DMS53 (cell line): ENCODE measurements at places on chromosomes 2 and 18.

DNA sequence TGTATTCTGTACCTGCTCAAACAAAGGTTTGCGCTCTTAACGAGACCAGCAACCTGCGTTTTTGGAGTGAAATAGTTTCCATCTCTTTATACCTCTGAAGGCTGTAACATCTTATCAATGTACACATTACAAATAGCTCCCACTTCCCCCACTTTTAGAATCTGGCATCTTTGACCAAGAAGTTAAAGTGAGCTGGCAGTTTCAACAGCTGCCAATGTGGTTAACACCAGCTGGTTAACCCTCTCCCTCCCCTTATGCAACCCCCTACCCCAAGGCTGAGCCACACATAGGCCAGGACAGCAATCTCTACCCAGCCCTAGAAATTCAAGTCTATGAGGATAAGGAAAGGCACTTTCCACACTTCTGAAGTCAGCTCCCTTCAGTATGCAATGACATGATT, 2.2 kb upstream of the SERTAD2 start:
- DNase-seq = no peak

DNA sequence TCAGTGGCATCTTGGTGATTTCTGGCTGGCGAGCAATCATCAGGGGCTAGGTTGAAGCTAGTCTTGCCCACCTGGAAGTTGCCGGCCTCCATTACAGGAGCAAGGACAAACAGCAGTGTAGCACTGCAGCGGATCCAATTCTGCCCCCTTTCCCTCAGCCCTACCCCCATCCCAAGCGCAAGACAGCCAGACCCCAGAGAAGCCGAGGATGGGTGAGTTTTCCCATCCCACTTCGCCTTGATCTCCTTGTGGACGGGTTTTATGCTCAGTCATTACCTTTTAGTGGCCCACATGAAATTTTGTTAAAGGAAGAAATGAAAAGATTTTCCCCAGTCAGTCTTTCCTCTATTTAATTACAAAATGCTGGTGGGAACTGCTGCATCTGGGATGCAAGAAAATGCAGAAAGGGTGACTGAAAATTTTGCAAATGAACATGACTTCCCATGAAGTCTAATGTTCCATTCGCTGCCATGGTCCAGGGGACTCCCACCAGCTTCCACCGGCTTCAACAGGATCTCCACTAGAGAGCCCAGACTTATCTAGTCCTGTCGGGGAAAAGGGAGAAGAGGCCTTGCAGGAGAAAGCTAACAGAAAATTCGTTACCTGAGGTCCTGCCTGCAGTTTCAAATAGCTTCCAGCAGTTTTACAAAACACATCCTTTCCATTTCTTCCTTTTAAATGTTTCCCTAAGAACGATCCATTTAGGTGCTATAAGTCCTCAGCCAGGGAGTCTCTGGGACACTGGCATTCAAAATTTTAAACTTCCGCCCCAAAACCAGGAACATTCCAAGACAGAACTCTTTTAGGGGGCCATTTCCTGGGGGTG, 1.9 kb upstream of the HOXD9 start:
- DNase-seq = no peak

DNA sequence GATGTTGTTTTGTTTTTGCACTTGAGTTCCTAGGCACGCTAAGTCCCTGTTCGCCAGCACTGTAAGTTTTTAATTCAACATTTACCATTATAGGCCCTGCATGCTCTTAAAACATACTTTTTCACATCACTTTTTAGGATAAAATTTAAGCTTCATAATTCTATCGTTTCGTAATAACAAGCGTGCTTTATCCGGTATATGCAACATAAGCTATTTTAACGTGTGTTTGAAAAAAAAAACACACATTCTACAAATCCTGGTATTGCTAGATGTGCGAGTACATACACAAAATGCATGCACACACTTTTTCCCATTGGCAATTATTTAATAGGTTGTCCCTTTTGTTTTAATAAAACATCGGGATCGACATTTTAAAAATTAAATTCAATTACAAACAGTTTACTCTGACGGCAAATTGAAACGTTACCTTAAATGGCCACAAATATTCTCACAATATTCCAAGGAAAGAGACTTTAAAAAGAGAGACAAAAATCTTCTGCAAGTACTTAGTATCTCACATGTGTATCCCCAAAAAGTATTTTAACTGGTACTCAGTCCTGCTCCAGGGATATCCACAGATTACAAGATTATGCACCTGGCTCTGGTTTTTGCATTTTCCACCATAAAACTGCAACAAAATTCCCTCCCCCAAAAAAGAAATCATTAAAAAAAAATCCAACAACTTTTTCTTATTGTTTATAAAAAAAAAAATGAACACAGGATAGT, 1.0 kb upstream of the TCF4 start:
- DNase-seq = peak; percentile 71

GRCh38 chr18:23136326-23137096, 1.2 kb downstream of the CABLES1 start:
- DNase-seq = peak; percentile 59

DNA sequence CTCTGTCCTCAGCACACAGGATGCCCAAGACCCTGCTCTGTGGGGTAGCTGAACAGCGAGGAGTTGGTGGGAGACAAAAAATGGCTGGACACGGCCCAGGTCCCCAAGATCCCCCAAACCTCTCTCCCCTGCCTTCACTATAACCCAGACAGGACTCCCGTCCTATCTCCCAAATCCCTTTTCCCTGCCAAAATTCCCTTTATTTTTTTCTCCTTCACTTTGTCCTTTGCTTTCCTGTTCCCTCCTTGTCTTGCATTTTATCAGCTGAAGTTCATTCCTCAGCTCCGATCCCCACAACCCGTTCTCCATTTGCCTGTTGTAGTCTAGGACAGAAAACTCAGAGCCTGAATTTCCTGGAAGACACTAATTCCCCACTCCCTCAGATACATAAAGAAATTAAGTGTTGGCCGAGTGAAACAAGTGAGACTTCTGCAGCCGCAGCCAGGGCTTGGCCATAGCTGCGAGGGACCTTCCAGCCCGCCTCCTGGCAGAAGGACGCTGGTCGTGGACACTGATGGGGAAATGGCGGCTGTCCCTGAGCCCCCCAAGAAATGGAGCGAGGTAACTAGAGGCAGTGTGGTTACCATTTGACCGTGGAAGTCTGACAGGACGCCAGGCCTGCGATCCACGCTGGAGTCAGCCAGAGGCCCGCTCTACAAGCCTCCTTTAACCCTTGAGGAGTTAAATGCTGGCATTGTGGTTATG, 173.6 kb downstream of the BCL2 start:
- DNase-seq = no peak

DNA sequence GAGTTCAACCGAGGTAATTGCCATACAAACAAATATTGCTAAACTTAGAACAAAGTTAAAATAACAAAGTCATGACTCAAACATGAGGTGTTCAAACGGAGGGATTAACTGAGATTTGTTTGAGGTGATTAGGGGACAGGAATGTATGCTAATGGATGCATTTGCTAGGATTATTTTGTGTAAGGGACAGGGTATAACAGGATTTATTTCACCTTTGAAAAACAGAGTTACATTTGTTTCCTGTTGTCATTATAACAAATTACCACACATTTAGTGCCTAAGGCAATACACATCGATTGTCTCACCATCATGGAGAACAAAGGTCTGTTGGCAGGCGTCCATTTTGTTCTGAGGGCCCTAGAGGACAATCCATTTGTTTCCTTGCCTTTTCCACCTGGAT, 304.3 kb upstream of the CNTNAP5 start:
- DNase-seq = peak; percentile 27

- peak; percentile 61 for DNase-seq
Observed at GRCh38 chr2:107380912-107381311, 445.8 kb upstream of the RGPD4 start.

GRCh38 chr18:11866764-11867163, 15.6 kb downstream of the CHMP1B start:
- DNase-seq = no peak

DNA sequence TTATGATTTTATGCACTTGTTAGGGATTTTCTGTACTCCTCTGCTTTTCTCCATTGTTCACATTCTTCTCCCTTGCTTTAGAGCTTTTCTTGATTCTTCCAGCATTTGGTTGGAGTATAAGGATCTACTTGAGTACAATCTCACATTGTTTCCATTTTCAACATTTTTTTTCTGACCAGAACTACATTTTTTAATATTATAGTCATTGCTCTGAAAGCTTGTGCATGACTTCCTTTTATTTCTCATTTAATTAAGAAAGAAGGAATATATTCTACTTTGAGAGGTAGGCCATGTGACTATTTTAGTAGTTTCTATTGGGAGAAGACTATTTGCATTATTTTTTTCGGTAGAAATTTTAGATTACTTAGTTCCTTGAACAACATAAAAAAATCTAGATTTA, 200.4 kb downstream of the TMEM247 start:
- no peak for DNase-seq

DNA sequence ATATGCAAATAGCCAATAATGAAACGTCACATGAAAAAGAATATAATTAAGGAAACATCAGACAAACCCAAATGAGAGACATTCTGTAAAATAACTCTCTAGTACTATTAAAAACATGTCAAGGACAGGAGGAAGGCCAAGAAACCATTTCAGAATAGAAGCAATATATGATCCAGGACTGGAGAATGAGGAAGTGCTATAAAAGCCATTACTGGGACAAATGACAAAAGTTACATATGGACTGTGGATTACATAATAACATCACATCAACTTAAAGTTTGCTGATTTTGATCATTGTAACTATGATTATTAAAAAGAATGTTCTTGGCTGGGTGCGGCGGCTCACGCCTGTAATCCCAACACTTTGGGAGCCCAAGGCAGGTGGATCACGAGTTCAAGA, 81.3 kb downstream of the CRACDL start:
- DNase-seq = no peak

DNA sequence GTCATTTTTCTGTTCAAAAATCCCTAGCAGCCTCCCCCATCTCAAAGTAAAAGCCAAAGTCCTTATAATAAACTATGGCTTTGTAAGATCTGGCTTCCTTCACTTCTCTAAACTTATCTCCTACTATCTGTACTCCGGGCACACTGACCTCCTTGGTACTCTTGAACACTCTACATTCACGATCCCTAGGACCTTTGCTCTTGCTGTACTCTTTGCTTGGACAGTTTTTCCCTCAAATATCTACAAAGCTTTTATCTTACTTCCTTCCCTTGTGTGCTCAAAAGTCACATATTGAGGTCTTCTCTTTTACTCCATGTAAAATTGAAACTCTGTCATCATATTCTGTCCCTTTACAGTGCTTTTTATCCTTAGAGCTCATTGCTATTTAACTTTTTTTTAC, 616.6 kb downstream of the IRS1 start:
- no peak for DNase-seq

DNA sequence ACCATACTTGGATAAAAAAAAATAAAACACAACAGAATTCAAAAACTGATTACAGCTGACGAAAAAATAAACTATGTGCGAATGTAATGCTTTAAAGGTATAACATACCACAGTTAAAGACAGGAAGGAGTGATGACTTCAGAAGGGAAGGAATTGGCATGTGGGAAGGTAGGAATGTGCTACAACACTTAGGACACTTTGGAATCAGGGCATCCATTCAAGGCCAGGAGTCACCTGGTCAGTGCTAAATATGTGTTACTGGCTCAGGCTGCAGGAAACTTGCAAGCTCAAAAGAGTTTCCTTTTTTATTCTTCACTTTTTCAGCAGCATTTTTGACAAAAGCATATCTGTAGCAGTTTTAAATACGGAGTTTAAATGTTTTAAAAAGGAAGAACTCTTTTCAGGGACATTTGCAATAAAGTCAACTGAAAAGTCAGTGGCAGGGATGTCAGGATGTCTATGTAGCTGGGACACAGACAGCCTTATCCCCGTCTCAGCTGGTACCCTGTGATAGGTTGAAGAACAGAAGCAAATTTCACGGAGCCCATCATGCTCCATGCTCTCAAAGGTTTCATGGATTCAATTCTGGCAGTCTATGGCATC, 138.0 kb upstream of the KLHL14 start:
- no peak for DNase-seq

DNA sequence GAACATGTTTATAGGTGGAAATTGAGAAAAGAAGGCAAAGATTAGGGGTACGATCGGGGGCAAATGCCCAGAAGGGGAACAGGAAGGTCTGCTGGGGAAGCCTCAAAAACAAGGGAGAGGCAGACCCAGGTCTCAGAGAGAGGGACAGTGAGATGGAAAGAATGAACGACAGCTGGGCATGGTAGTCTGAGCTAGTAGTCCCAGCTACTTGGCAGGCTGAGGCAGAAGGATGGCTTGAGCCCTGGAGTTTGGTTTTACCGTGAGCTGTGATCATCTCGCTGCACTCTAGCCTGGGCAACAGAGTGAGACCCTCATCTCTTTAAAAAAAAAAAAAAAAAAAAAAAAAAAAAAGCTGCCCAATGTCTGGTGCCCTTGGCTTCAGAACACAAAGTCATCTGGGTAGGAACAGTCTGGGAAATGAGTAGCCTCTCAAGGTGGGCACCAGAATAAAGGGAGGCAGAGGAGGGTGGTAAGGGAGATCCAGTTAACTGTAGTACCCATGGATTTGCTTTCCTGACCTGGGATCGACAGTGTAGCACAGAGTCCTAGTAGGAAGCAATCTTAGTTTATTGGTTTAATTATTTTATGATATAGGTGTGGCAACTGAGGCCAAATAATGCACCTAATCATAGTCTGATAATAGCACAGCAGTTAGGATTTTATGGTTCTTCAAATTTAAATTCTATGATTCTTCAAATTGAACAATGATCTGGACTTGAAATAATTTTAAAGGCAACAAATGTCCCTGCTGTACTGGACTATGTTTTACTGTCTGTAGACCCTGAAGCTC, 3.5 kb downstream of the RRM2 start:
- DNase-seq = no peak

DNA sequence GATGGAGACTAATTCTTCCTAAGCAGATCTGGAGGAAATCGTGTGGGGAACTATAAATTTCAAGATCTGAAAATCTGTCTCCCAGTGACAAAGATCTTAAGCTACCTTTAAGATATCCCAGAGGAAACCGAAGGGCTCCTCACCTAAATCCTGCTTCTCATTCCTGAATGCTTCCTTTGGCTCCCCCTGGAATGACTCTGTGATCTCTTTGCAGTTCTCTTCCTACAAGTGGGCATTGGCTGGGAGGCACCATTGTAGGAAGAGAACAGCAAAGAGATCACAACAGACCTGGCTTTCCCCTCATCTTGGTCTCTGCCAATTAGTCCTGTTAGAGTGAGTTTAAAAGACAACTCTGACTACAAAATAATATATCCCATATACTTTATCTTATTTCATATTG, 70.0 kb upstream of the KCNH7 start:
- DNase-seq = no peak

DNA sequence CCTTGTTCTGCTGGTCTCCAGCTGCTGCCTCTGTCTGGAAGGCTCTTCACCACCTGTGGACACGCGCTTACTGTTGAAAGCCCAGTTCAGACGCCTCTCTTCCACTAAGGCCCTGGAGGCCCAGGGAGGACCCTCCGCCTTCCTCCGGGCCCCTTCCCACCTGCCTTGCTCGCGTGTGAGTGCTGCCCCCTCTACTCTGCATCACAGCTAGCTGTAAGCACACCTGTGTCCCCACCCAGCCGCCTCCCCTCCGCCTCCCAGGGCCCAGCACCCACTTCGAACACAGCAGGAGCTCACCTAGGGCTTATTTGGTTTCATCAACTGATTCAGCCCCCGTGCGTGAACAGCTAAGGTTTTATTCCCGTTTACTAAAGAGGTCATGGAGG, 49.7 kb downstream of the KCNF1 start:
- no peak for DNase-seq
